ENCODE measurements at places on chromosomes 5 and 9.

GRCh38 chr9:96241391-96241809 lies 60.6 kb downstream of the HSD17B3 start:
- no peak overlapping the region for H3K4me3 ChIP-seq
- H3K27me3 ChIP-seq = no peaks in the 10 kb centered on the region
- H3K27ac ChIP-seq = no peak overlapping the region
- no peaks in the 10 kb centered on the region for H3K4me1 ChIP-seq

- no peak overlapping the region for H3K4me3 ChIP-seq
- H3K27ac ChIP-seq = no peak overlapping the region
- H3K4me1 ChIP-seq = no peaks in the 10 kb centered on the region
These were observed 436.1 kb downstream of the SPATA31D1 start for GRCh38 chr9:82424599-82425120.

GRCh38 chr9:37503736-37504135 lies 18.0 kb downstream of the POLR1E start:
- H3K27me3 ChIP-seq = no peaks in the 10 kb centered on the region
- no peak overlapping the region for H3K27ac ChIP-seq
- peaks cover 13% of the 10 kb centered on the region for H3K36me3 ChIP-seq
- H3K4me1 ChIP-seq = no peaks in the 10 kb centered on the region
- peak; percentile 17 for DNase-seq

DNA sequence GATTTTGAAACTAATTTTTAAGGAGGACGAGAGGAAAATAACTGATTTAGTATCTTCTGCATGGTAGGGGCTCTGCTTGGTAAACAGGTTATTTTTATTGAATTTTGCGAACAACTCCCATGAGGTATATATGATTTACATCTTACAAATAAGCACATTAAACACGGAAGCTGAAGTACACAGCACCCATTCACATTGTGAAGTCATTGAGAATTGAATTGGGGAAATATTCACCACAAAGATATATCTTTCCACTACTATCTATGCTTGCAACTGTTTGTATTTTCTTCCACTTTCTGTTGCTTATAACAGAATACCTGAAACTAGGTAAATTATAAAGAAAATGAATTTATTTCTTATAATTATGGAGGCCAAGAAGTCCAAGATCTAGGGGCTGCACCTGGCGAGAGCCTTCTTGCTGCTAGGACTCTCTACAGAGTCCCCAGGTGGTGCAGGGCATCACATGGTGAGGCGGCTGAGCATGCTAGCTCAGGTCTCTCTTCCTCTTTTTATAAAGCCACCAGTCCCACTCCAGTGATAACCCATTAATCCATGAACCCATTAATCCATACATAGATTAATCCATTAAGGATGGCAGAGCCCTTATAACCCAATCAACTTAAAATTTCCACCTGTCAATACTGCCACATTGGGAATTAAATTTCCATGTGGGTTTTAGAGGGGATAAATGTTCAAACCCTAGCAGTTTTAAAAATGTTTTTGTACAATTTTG lies 79.0 kb upstream of the ZNF608 start:
- H3K27me3 ChIP-seq = 0 out of 2 replicates have a peak, but pooled peaks cover 5% of the 10 kb centered on the region
- no peak overlapping the region for H3K27ac ChIP-seq
- H3K36me3 ChIP-seq = no peaks in the 10 kb centered on the region
- H3K4me1 ChIP-seq = peaks cover 8% of the 10 kb centered on the region
- no peak overlapping the region for H3K4me3 ChIP-seq
- no peak for DNase-seq

DNA sequence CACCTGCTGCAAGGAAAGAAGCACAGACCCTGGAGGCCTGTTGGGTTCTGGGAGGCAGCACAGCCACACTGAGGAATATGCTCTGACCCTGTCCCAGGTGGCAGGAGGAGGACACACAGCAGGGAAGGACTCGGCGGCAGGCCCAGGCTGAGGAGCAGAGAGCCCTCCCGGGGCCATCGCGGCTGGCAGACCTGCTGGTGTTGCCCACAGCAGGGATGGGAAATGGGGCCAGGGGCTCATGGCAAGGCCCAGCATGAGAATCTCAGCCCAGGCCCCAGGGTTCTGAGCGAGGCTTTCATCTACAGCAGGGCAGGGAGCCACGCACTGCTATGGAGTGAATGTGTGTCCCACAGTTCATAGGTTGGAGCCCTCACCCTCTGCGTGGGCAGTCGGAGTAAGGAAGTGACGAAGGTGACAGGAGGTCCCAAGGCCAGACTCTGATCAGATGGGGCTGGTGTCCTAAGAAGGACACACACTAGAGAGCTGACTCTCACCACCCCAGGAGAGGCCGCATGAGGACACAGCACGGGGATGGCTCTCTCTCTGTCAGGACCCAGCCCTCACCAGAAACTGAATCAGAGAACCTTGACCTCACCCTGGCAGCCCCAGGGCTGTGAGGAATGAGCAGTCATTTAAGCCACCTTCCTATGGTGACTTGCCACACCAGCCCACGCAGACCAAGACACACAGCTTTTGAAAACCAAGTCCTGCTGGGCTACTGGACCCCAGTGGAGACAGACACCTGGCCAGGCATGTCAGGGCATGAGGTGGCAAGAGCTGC lies 10.3 kb upstream of the GPSM1 start:
- H3K27ac ChIP-seq = no peak overlapping the region
- H3K4me3 ChIP-seq = no peak overlapping the region
- DNase-seq = no peak

DNA sequence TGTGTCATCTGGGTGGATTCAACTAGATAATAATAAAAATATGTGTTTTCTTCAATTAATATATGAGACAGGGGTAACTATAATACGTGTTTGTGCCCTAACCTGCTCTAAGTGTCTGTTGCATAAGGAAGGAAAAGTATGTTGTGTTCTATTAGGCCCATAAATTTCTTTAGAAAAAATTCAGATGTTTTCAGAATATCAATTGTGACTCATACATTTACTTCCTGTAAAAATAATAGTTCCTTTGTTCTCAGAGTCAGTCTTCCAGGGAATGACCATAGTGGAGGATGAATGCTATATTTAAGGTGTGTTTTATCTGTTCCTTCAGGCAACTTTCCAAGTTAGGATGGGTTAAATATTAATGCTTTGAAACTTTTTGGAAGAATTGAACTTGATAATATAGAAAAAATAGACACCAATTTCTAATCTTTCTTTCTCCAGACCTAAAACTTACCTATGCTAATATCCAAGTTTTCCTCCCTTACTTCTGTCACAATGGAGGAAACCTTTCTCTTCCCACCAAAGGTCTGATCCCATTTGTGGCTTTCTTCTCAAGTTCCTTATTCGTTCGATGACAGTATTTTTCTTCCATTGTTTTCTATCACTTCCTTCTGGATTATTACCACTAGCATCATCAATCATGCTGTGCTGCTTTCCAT lies 49.9 kb downstream of the ISL1 start:
- H3K27ac ChIP-seq = no peak overlapping the region
- H3K4me1 ChIP-seq = no peaks in the 10 kb centered on the region
- H3K4me3 ChIP-seq = no peak overlapping the region
- H3K36me3 ChIP-seq = no peaks in the 10 kb centered on the region

DNA sequence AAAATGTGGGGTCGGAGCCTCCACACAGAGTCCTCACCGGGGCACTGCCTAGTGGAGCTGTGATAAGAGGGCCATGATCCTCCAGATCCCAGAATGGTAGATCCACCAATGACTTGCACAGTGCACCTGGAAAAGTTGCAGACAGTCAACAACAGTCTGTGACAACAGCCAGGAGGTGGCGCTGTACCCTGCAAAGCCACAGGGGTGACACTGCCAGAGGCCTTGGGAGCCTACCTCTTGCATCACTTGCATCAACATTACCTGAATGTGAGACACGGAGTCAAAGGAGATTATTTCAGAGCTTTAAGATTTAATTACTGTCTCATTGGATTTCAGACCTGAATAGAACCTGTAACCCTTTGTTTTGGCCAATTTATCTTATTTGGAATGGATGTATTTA lies 614.1 kb upstream of the CDH9 start:
- no peak for DNase-seq
- H3K4me1 ChIP-seq = no peaks in the 10 kb centered on the region
- no peak overlapping the region for H3K4me3 ChIP-seq
- no peak overlapping the region for H3K27ac ChIP-seq
- H3K27me3 ChIP-seq = no peaks in the 10 kb centered on the region

DNA sequence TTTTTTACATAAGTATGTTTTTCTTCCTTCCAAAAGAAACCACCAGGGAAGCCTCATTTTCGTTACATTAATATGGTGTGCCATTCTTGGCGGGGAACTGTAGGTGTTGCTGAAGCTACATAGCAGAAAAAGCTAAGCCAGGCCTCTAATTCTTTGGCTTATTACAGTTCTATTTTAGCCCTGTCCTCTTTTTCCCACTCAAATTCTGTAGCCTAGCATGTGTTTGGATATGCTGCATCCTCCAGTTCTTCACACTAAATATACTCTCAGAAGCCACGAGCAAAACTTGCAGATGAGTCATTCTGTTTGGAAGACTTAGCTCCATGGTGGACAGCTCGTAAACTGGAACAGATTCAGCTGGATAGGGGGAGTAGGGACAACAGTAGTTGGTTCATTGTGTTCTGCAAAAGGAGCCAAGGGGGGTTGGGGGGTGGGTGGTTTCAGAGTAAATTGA lies 369.4 kb downstream of the TMEM161B start:
- no peaks in the 10 kb centered on the region for H3K36me3 ChIP-seq
- peak; percentile 1 for DNase-seq
- H3K27me3 ChIP-seq = no peaks in the 10 kb centered on the region
- H3K4me3 ChIP-seq = no peak overlapping the region
- no peaks in the 10 kb centered on the region for H3K4me1 ChIP-seq
- H3K27ac ChIP-seq = no peak overlapping the region

DNA sequence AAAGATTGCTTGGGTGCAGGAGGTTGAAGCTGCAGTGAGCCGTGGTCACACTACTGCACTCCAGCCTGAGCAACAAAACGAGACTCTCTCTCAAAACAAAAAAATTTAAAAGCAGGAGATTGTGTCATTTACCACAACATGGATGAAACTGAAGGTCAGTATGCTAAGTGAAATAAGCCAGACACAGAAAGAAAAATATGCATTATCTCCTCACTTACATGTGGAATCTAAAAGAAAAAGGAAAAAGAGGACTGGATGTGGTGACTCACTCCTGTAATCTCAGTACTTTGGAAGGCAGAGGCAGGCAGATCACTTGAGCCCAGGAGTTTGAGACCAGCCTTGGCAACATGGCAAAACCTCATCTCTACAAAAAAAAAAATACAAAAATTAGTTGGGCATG lies 146.8 kb upstream of the DAPK1 start:
- no peaks in the 10 kb centered on the region for H3K4me1 ChIP-seq
- H3K27me3 ChIP-seq = 0 out of 2 replicates have a peak, but pooled peaks cover 8% of the 10 kb centered on the region
- DNase-seq = peak; percentile 34
- no peak overlapping the region for H3K27ac ChIP-seq
- H3K4me3 ChIP-seq = no peak overlapping the region

DNA sequence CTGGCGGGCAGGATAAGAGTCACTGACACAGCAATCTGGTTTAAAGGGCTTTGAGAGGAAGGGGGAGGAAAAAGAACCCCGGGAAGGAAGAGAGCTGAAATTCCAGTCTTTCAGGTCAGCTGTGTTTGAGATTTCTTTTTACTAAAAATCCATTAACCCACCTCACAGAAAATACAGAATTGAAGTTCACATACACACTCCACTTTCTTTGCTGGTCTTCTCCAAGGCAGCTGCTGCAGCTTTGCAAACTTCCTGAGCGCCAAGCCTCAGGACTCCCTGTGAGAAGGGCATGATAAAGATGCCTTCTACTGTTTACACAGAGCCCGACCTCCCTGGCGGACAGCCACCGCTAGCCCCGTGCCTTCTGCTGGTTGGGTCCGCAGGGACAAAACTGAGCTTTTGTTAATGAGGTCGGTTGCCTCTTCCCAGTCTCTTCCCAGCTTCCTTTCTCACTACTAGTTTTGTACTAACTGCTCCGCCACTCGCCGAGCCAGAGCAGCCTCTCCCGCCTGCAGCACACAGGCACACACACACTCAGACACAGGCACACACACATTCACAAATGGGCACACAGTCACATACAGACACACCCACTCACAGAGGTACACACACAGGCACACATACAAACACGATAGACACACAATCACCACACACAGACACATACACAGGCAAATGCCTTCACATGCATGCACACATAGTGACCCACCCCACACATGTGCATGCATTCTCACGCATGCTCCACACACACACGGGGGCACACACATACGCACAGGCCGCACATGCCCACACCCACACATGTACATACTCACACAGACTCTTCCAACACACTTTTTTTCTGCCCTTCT lies at the start of gene FREM1:
Gene FREM1 (minus strand): TSS at position 468 of the 845 bp plus-strand sequence. CDS start 41,451 bp downstream, outside the sequence.
- no peak within 1 kb of the TSS for H3K27ac ChIP-seq
- 0 out of 2 replicates have a peak, but pooled peaks cover 5% of the 10 kb centered on the region for H3K4me1 ChIP-seq
- no peaks in the 10 kb centered on the region for H3K27me3 ChIP-seq
- DNase-seq = peak; percentile 45

- no peaks in the 10 kb centered on the region for H3K27me3 ChIP-seq
- H3K36me3 ChIP-seq = no peaks in the 10 kb centered on the region
- H3K4me3 ChIP-seq = peak overlapping the region; percentile 94
- peak; percentile 87 for DNase-seq
These were observed 714 bp upstream of the ZNF608 start for GRCh38 chr5:124746916-124747790.

DNA sequence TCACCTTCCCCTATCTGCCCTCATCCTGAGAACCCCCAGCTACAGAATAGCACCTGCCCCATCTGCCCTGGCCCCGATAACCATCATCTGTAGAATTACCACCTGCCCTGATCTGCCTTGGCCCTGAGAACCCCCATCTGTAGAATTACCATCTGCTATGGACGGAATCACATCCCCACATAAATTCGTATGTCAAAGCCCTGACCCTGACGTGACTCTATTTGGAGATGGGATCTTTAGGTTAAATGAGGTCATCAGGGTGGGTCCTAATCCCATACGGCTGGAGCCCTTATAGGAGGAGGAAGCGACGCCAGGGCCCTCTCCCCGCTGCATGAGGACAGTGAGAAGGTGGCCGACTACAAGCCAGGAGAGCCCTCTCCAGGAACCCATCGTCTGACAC lies 32.6 kb downstream of the SARDH start:
- H3K36me3 ChIP-seq = no peaks in the 10 kb centered on the region
- no peak overlapping the region for H3K27ac ChIP-seq
- H3K27me3 ChIP-seq = peaks cover 19% of the 10 kb centered on the region
- H3K4me1 ChIP-seq = no peaks in the 10 kb centered on the region
- DNase-seq = no peak

DNA sequence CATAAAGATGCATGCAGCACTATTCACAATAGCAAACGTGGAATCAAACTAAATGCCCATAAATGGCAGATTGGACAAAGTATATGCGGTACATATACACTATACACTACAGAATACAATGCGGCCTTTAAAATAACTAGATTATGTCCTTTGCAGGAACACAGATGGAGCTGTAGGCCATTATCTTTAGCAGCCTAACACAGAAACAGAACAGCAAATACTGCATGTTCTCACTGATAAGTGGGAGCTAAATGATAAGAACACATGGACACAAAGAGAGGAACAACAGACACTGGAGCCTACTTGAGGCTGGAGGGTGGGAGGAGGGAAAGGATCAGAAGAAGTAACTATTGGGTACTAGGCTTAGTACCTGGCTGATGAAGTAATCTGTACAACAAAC lies 758.2 kb downstream of the TLE1 start:
- H3K27me3 ChIP-seq = no peaks in the 10 kb centered on the region
- H3K4me1 ChIP-seq = no peaks in the 10 kb centered on the region
- no peaks in the 10 kb centered on the region for H3K36me3 ChIP-seq

Measured in GM23248 (cell line).